Stimulated activated CD4-positive, alpha-beta T cell treated with anti-CD3 and anti-CD28 coated beads, TNF-alpha, amount 100 ng/mL, for 1 hour (primary cell): ENCODE measurements at places on chromosomes 7 and 10.

GRCh38 chr7:31857172-31857571 is 170.2 kb downstream of the PPP1R17 start:
- no peak for DNase-seq

DNA sequence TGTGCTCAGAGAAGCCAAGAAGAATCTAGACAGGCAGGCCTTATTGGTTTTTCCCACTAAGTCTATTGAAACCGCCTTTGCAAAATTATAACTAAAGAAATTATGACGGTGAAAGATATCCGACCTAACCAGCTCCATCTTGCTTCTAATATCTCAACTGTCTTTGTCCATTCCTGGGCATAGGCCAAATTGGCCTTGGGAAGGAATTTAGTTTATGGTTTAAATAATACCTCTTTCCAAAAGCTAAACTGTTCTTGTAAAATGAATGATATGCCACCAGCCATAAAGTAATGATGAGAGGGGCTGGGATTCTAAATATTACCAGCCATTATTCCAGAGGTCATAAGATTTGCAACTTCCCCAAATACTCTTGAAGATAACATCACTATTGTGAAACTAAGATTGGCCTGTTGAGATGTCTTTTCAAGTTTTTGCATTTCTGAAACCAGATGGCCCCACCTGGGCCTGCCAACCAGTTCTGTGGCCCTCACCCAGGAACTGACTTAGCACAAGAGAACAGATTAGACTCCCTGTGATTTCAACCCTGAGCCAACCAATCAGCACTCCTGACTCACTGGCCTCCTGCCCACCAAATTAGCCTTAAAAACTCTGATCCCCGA is 41.2 kb upstream of the SLC35G1 start:
- no peak for DNase-seq

DNA sequence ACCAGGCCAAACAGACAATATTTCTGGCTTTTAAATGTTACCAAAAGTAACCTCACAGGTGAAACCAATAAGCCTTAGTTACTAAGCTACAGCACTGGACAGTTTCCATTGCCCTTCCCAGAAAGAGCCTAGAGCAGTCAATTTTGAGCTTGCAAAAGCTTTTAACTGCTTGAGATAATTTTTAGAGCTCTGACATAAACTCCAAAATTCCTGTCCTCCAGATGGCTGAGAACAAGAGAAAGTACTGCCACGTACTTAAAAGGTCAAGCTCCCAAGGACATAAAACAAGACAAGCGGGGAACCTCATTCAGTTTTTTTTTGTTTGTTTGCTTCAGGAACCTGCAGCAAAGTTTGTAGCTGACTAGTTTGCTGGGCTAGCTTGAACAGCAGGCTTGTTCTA is 54.1 kb downstream of the BBS9 start:
- DNase-seq, result no peak

- DNase-seq, result no peak
Measured at GRCh38 chr7:68958571-68958970, 639.7 kb upstream of the AUTS2 start.

GRCh38 chr7:85781606-85782005 is 594.8 kb upstream of the SEMA3D start:
- DNase-seq, result no peak

GRCh38 chr7:82335001-82335400 is 108.6 kb downstream of the CACNA2D1 start:
- no peak for DNase-seq

GRCh38 chr10:16437540-16437894 is 707 bp downstream of the PTER start:
- DNase-seq, result no peak

DNA sequence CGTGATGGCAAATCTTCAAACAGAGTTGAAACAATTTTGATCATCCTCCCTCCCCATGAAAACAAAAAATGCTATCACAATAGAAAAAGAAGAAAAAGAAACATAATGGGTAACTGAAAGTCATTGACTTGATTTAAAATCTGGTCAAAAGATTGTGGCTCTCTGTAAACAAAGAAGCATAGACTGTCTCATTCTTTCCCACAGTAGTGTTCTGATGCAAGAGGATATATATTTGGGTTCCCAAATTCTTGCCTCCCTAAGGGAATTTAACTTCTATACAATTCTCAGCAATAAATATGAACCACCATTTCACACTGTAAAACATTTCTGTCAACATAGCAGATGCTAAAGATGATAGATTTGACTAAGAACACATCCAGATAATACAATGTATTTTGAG is 32.8 kb upstream of the MEOX2 start:
- no peak for DNase-seq

DNA sequence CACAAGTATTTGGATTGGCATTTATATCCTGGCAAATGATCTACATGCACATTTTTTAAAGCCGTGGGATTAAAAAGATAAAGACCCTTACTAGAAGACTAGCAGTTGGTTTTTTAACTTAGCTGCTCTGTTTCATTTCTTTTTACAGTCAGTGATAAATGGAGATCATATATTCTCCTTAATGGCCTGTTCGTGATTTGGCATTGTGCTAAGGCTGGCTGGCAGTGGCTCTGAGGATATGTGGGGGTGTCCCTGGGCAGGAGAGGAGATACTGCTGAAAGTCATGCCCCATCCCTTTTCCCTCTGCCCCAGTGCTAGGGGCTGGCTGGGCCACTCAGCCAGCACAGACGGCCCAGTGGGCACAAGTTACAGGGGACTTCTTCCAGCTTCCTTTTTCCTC is 341.7 kb downstream of the PRPF18 start:
- no peak for DNase-seq

DNA sequence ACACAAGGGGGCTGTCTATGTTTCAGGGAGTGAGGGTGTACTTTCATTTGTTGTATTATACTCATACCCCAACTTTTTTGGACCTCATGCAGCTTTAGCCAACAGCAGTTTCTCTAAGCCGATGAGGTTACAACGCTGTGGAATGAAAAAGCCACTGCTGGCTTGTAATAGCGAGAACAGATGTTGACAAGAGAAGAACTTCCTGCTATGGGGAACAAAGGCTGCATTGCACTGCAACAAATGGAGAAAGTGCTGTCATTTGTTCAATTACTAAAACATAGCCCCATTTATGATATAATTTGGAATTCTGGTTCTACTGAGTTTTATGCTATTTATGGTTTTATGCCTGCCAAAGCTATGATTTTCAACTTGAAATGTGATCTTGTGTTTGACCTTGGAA is 104.2 kb upstream of the TMEM72 start:
- DNase-seq, result no peak

- DNase-seq, result no peak
Measured at GRCh38 chr10:75287697-75288096, 51.9 kb upstream of the COMTD1 start.

DNA sequence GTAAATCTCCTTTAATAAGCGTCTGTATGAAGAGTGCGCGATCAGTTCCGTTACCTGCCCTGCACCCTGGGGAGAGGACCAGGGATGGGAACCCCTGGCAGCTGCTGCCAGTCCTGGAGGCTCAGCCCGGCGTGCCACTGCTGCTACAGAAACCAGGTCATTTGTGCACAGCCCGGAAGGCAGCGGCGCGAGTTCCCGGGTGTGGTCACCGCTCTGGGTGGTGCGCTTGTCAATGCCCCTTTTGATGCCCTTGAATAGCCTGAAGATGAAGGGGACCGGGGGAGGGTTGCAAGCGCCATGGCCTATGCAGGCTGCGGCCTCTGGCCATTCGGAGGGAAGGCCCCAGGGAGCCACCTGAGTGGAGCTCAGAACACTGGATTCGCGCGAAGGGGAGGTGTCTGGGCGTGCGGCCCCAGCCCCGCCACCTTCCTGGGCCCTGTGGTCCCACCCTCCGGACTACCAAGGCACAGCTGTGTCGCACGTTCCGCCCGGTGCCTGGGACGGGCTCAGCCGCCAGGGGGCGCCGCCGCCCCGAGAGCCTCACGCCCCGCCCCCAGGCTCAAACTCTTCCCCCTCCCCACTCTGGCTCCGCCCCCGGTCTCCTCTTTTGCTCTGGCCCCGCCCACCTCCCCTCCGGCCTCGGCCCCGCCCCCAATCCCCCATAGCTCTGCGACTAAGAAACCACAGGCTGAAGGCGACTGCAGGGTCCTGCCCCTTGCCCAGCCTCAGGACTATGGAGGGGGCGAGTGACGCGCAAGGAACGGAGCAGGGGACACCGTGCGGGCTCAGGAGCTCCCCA is 16.5 kb downstream of the AP5Z1 start:
- DNase-seq, result peak; percentile 82

GRCh38 chr7:38179776-38180226 is 1.8 kb downstream of the STARD3NL start:
- DNase-seq, result no peak

GRCh38 chr7:156781972-156782371 is 111.0 kb downstream of the LMBR1 start:
- no peak for DNase-seq

- DNase-seq, result no peak
Measured at GRCh38 chr10:89889606-89890005, 188.2 kb downstream of the KIF20B start.

GRCh38 chr10:93386631-93387369 is 95.3 kb downstream of the MYOF start:
- DNase-seq, result no peak

DNA sequence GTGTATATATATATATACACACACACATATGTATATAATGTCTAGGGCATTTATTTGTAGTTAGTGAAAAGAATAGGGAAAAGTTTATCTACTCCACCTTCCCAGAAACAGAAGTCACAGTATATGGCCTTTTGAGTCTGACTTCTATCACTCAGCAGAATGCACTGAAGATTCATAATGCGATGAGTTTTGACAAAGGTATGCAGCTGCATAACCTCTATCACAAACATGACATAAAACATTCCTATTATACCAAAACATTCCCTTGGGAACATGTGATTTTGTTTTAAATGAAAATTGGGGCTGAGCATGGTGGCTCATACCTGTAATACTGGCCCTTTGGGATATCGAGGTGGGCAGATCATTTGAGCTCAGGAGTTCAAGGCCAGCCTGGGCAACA is 137.3 kb upstream of the EEPD1 start:
- no peak for DNase-seq

- no peak for DNase-seq
Measured at GRCh38 chr10:7507887-7508726, 97.3 kb upstream of the SFMBT2 start.

GRCh38 chr7:155189590-155189989 is 108.1 kb upstream of the INSIG1 start:
- DNase-seq, result no peak

DNA sequence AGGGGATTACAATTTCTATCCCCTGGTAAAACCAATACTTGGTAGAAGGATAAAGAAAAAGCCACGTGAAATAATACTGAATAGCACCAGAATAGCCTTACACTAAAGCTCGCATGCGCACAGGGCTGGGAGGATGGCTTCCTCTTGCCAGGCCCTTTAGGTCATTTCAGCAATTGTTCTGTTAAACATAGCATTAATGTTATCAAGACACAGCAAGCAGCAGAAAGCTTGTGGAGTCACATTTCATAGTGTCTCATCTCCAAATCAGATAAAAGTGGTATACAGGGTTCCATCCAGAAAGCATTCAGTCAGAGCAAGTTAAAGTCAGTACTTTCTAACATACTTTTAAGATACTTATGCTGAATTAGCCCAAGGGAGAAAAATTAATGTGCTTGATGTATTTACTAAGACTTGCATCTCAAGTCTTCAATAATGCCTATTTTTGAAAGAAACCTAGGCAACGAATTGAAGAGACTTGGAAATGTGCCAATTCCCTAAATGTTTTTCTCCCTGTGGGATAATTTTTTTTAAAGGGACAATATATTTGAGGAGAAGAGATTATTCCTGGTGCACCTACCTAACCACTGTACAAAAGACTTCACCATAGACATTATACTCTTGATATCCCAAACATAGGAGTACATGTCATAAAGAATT is 14.3 kb upstream of the NPM3 start:
- DNase-seq, result no peak

DNA sequence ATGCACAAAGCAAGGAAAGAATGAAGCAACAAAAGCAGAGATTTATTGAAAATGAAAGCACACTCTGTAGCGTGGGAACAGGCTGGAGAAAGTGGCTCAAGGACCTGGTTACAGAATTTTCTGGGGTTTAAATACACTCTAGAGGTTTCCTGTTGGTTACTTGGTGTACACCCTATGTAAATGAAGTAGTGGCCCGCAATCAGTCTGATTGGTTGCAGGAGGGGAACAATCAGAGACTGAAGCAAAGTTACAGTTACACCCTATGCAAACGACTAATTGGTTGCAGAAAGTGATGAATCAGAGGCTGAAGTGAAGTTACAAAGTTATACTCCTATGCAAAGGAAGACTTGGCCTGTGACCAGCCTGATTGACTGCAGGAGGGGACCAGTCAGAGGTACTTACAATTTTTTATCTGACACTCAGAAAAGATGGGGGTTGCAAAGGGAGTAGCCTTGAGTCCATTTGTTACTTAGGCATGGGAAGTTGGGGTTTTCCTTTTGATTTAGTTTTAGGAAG is 3.6 kb upstream of the MTPN start:
- DNase-seq, result no peak

DNA sequence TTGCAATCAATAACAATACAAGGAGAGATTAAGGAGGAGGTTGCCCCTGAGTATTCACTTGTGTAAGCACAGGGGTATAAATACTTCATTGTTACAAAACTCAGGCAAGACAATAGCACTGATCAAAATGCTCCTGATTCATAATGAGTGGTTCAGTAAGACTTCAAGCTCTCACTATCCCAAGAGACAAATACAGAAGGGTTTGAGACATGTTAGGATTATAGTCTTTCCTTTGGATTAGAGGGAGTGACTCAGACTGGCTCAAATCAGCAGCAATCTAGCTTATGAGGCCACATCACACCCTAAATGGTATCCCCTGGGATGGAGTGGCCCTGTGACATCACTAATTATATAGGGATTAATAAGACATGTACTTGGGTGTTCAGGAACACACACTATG is 167.2 kb upstream of the HGF start:
- no peak for DNase-seq

DNA sequence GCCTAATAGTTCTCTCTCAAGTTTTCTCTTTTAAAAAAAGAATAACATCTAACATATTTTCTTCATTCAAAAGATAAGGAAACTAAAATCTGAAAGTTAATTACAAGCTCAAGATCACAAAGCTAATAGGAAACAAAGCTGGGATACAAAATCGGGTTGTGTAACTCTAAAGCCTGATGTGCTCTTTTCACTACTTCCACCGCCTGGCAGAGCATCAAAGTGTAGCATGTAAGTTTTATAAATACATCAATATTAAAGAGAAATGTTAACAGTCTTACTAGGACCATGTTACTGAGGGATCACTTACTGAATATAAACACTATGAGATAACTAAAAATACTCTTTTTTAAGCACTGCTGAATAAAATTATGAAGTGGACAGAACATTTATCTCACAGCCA is 97.2 kb downstream of the KMT2C start:
- no peak for DNase-seq
